CD4-positive, alpha-beta T cell treated with Interferon gamma for 1 hour (primary cell): ENCODE measurements at places on chromosomes 6 and 20.

- DNase-seq: no peak
These were observed 860 bp downstream of the DEFB124 start for GRCh38 chr20:31474097-31474436.

GRCh38 chr6:17945111-17945510, 42.3 kb downstream of the KIF13A start:
- DNase-seq: no peak

DNA sequence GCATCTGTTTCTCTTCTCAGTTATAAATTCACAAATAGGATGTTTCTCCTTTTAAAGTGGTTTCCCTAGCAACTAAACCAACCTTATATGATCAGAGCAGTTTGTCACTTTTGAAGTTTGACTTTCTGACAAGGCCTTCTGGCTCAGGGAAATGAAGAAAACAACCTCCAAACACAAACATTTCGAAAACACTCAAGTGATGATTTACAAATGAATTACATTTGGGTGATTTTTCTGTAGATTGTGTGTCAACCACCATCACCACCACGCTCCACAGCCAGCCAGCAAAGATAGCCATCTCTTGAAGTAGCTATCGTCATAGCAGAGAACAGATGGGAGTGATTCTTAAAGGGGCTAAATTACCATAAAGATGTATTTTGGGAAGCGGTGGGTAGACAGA, 16.5 kb upstream of the MLIP start:
- no peak for DNase-seq

- DNase-seq: no peak
These were observed 68.2 kb upstream of the KHDRBS2 start for GRCh38 chr6:62354261-62354660.

GRCh38 chr6:125273965-125274364, 27.8 kb downstream of the HDDC2 start:
- DNase-seq: no peak

GRCh38 chr6:94713446-94713845, 863.9 kb upstream of the MANEA start:
- DNase-seq: no peak

GRCh38 chr6:133410638-133411435, 169.7 kb downstream of the EYA4 start:
- no peak for DNase-seq

DNA sequence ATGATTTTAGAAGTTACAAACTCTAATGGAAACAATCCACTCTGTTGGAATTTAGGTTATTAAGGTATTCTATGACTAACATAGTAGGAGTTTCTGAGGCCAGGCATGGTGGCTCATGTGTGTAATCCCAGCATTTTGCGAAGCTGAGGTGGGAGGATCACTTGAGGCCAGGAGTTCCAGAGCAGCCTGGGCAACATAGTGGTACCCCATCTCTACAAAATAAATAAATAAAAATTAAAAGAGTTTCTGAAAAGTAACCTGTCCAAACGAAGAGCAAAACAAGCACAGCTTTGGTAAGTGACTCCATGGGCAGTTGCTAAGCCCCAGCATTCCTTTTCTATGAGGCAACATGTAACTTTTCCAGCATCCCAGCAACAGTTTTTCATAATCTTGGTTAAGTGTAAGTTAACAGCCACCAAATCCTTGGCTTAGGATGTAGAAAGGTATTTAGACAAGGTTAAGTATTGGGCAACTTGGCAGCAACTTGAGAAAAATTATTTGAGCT, 86.3 kb downstream of the SOX4 start:
- DNase-seq: no peak

DNA sequence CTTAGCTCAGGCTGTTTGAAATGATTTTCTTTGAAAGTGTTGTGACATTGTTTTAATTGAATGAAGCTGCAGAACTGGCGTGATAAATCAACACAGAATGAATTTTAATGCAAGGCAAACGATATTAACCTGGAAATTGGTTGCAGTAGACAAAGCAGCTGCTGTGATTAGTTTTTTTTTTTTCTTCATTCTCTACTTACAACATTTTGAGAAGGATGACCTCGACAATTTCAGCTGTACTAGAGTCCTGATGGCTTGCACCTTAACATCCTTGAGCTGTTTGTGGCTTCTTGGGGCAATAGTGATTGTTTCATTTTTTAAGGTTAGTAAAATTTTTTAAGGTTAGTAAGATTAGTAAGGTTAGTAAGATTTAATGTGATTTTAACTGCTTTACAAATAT, 54.2 kb downstream of the QKI start:
- DNase-seq: no peak

DNA sequence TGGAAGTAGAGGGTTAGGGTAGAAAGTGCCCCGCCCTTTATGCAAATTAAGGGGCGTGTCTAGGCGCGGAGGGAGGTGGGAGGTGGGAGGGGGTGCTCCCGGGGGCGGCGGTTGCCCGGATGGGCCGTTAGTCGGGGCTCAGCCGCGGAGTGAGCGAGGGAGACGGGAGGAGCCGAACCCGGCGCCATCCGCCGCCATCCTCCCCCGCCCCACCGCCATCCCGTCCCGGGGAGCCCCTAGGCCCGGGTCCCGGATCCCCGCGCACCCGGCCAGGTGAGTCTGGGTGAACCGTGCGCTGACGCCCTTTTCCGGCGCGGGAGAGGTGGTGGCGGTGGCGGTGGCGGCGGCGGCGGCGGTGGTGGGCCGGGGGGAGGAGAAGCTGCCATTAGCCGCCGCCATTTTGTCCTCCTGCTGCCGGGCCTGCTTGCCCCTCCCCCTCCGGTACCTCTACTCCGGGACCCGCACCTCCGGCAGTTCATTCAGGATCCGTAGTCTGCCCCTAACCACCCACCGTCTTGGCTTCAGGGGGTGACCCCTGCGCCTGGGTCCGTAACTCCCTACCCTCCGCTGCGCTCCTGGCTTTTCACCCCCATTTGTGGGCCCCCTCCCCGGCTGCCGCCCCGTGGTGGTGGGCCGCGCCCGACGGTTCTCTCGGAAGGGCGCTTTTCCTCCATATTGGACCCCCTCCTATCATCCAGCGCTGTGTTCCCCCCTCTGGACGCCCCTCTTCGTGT, at the start of gene PRRC2A:
Gene PRRC2A, plus strand, starts transcription at position 130 of the 734 bp plus-strand sequence. CDS start 2,075 bp downstream, outside the sequence.
- no peak for DNase-seq

DNA sequence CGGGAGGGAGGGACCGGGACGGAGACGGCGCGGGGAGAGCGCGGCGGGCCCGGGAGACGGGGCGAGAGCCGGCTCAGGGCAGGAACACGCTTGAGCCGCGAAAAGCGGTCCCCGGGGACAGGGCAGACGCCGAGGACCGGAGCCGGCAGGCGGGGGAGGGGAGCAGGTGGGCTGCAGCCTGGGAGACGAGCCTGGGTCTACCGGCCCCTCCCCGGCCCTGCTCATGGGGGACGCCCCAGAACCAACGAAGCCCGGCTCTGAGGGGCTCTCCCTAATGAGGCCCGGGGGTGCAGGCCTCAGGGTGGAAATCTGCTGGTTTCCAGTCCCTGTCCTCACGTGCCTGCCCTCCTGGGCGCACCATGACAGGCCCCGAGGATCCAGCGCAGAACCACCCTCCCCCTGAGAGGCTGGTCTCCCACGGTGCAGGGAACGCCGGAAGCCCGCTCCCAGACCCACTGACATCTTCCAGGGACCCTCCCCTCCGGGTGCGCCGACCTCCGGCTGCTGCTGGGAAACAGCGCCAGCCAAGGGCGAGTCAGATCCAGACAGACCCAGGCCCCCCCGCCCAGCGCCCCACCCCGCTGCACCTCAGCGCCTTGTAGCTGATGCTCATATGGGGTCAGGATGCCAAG, 571 bp upstream of the EEF1A2 start:
- no peak for DNase-seq

DNA sequence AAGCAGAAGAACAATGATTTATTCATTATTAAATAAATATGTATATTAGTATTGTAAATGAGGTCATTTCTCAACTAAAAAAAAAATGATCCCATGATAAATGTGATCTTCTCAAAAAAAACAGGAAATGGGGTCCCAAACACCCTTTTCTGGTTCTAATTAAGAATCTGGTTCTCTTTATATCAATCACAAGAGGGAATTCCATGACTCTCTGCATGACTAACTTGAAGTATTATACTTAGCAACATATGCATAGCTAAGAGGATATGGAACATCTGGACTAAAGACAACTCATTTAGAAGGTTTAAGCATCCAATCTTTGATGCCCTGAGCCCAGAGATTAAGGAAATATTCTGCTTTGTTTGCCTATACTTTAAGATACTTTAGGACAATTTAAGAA, 89.7 kb upstream of the EMILIN3 start:
- no peak for DNase-seq

- no peak for DNase-seq
These were observed 14.6 kb downstream of the GMDS start for GRCh38 chr6:2230659-2231277.

DNA sequence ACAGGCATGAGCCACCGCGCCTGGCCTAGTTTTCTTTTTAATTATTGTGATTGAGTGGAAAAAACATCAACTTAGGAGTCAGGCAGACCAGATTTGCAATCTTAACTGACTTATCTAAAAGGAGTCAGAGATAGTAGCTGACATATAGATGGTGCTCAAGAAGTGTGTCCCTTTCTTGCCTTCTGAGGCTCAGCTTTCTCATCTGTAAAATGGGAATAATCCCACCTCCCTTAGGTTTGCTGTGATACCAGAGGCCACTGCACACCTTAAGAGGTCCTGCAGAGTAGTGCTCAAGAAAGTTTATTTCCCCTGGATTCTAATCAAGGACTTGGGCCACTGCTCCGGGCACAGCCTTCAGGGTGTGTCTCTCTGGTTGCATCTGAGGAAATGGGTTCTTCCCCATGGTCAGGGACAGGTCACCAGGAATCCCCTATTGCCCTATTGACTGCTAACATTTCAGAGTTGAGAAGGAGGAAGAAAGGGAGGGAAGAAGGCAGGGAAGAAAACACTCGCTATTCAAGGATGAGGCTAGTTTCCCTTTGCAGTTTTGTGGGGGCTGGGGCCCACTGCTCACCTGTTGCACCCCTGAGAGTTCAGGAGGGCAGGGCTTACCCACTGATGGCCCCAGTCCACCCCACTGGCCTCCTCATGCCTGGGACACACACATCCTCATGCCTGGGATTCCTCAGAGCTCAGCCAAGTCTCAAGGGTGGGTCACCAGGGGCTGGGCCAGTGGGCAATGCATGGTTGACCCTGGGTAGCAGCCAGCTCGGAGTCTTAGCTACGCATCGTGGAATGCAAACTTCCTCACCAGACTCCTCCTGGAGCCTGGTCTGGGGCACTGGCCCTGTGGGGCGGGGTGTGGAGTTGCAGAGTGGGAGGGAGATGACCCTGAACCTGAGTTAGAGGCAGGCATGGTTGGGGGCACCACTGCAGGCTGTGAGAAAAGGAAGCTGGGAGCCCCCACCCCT, 21.2 kb downstream of the C6orf132 start:
- DNase-seq: no peak

DNA sequence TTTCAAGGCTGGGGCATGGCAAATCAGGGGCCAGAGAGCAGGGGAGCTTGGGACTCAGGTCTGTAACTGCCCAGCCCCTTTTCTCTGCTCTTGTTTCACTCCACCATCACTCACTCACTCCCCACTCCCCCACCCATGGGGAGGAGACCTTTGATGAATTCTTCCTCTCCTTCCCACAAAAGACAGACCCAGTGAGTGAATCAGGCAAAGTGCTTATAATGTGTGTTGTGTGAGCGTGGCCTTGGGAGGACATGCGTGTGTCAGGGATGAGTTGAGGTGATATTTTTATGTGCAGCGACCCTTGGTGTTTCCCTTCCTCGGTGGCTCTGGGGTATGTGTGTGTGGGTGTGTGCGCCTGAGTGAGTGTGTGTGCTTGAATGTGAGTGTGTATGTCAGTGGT, 1.0 kb upstream of the CUL9 start:
- no peak for DNase-seq

GRCh38 chr20:37315021-37315451, 25.6 kb downstream of the MANBAL start:
- DNase-seq: no peak

DNA sequence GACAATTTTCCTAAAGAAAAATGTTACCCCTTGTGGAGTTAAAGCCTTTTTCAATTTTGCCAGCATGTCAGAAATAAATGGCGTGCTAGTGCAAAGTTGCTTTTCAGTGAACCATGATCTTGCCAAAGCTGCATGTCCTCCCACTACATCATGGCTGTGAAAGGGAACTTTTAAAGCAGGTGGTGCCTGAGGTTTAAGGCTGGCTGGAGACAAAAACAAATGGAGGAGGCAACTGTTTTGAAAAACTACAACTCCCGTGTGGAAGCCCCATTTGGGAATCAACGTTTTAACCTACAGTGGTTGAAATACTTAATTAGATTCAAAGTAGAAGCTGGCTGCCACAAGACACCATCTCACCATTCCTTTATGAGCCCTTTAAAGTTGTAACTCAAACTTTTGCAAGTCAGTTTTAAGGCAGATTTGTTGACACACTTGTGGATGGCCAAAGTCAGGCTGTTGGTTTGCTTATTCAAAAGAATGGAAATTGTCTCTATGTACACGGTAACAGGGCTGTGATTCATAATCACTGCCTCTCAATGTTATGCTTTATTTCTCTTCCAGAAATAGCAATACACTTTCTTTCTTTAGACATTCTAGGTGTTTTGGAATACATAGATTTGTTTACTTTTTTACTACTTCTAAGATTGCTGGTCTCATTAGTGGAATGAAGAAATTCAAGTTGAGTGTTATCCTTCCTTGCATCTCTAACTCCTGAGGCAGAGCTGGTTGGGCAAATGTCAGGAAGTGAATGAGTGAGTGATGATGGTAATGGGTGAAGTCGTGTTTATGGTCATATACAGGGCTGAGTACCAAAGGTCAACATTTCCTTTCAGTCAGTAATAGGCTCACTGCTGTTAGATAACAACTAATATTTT, 196.4 kb upstream of the GMDS start:
- DNase-seq: no peak

- DNase-seq: no peak
These were observed 23.2 kb downstream of the HLA-DPA1 start for GRCh38 chr6:33050014-33050810.

DNA sequence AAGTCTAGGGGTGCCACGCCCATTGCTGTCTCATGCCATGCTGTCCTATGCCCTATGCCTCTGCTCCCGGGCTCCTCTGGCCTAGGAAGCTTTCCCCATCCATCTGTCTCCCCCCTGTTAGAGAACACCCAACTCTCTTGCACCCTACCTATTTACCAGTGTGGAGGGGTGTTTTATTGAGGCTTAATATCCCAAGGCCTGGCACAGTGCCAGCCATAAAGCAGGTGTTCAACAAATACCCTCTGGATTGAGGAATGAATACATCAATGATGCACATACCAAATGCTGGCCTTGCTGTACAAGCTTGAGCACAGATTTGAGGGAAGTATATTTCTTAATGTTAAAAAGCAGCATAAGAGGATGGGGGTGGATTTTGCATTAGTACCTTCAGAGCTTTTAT, 38.3 kb downstream of the METTL24 start:
- no peak for DNase-seq

- DNase-seq: no peak
These were observed 59.6 kb downstream of the NCOA7 start for GRCh38 chr6:125850361-125850760.

GRCh38 chr20:62307226-62308101, 4.7 kb downstream of the ADRM1 start:
- DNase-seq: no peak
